ENCODE measurements at places on chromosomes 7 and 10. TPM values are rescaled to one million over a fixed set of nuclear protein-coding genes. Genes with fewer than 3 reads are reported as not detected.

Gene LSM8
- total RNA-seq = 53.4 TPM

Gene EEPD1
- 1.8 TPM for total RNA-seq

Gene TMEM213
- not detected for total RNA-seq

Gene MEST
- 4.8 TPM for total RNA-seq

Gene JCAD
- total RNA-seq = 0.05 TPM

Gene OPALIN
- not detected for total RNA-seq

Gene TMEM130
- 0.35 TPM for total RNA-seq

Gene TDRD1
- total RNA-seq = 0.07 TPM

Gene MBL2
- total RNA-seq = not detected

Gene SEC31B
- 76.5 TPM for total RNA-seq

Gene MRLN
- total RNA-seq = not detected

Gene PSMA2
- total RNA-seq = 107 TPM

Gene ZNF117
- total RNA-seq = 6.6 TPM

Gene CXCL12
- total RNA-seq = not detected

Gene GIMAP1
- total RNA-seq = 5.5 TPM

Gene EBF3
- total RNA-seq = not detected

Data from activated T-cell treated with anti-CD3 and anti-CD28 coated beads, Interleukin-2, amount 50 U/mL, for 72 hours (primary cell).